ENCODE measurements at places on chromosomes 4 and X. TPM values are rescaled to one million over a fixed set of nuclear protein-coding genes. Genes with fewer than 3 reads are reported as not detected.

Gene CDS1
- total RNA-seq, result 1.7 TPM

Gene VCX3A
- total RNA-seq, result not detected

- DNase-seq, result no peak
- H3K27ac ChIP-seq, result no peak overlapping the region
- no peaks in the 10 kb centered on the region for H3K36me3 ChIP-seq
- no peaks in the 10 kb centered on the region for H3K27me3 ChIP-seq
Measured at GRCh38 chrX:9164086-9164485, 130.2 kb upstream of the FAM9B start.

DNA sequence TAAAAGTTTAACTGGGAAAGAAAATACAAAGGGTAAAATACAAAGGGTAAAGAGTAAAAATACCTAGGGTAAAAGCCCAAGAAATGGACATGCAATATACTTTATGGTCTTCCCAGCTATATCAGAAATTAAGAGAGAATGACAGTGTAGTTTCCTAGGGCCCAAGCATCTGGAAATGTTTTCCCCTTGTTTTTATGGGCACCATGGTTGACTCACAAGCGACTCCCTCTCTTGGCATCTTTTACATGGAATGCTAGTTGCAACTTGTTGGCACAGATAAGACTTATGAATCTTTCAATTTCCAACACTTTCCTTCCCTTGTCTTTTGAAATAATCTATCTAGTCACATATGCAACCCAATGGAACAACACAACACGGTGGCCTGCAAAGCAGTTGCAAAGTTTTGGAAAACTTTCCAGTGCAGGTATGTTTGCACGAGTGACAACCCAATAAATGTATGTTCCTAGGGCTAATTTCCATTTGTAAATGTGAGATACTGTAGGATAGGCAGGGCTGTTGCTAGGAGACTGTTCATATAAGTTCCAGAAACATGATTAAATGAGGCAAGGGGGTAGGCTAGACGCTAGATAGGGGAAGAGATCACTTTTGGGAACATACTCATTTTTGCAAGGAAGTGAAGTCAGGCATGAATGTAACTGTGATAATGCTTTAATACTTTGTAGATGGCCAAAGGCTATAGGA is 36.4 kb upstream of the CWH43 start:
- no peaks in the 10 kb centered on the region for H3K4me1 ChIP-seq
- no peaks in the 10 kb centered on the region for H3K36me3 ChIP-seq
- DNase-seq, result no peak
- no peak overlapping the region for H3K4me3 ChIP-seq

Measured in heart left ventricle (tissue), 16 donors.